Effector memory CD8-positive, alpha-beta T cell (primary cell): ENCODE measurements at places on chromosomes 16 and 17.

- no peak for DNase-seq
These were observed 25.1 kb upstream of the EIF1 start for GRCh38 chr17:41663451-41664171.

DNA sequence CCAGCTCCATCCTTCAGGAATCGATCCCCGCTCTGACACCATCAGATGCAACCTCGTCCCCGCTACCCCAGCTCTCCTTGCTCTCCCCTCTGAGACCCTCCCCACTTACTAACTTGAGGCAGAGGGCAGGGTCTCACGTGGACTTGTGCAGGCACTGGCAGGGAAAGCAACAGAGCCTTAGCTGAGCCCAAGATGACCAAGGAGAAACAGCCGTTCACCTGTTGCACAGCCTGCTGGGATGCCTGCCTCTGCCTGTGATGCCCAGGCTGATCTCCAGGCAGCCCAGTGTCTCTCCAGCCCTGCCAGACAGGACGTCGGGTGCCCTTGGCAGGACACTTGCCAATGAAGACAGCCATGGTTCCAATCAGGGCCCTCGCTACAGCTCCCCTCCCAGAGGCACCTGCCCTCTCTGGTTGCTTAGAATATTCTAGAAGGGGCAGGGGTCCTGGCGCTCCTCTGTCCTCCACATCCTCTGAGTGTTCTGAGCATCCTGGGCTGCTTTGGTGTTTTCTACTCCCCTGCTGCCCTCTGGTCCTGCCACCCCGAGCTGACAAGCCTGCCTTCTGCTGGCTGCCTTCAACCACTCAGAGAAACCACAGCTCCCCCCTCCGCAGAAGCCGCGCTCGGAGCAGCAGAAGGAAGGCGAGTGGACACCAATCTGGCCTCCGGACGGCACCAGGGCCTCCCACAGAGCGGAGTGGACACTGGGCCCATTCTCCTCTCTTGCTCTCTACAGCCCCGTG lies 6.7 kb downstream of the CEP295NL start:
- DNase-seq = no peak

DNA sequence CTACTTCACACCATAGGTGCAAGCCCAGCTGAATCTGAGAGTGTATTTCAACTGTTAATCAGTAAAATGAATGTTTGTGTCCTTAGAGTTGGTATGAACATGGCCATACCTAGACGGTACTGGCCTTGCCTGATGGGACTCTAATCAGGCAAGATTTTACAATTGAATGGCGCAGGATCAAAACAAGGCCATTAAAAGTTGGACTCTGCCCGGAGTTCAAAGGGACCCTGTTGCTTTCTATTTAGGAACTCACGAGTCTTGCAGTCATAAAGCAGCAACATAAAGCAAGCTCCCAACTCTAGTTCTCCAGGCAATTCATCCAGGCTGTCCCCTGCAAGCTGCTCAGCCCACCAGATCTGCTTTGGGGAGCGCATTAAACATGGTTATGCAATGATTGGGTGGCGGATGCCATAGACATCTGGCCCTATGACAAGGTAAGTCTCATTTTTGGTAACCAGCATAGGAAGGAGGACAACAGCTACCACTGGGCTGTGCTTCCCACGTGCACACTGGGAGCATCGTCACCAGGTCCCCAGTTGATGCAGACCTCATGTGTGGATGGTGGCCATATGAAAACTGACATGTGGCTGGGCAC lies 8.8 kb downstream of the TMEM186 start:
- no peak for DNase-seq

- no peak for DNase-seq
These were observed 8.1 kb downstream of the METTL16 start for GRCh38 chr17:2503627-2504026.

DNA sequence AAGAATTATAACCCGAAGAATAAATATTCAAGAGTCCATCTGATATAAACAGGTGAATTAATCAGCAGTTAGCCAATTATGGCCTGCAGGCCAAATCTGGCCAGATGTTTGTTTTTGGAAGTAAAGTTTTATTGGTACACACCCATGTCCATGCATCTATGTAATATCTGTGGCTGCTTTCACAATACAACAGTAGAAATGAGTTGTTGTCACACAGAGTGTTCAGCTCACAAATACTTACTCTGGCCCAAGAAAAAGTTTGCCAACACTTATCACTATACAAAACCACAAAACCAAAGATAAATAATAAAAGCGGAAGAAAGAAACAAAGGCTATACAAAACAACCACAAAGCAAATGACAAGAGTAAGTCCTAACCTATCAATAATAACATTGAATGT lies 109.4 kb downstream of the CDYL2 start:
- DNase-seq = no peak

GRCh38 chr16:1961651-1962067 lies 2.3 kb downstream of the NDUFB10 start:
- DNase-seq = no peak

GRCh38 chr16:78570399-78571141 lies 471.1 kb downstream of the WWOX start:
- no peak for DNase-seq

- no peak for DNase-seq
These were observed 144.8 kb downstream of the KCNJ2 start for GRCh38 chr17:70314096-70314495.

DNA sequence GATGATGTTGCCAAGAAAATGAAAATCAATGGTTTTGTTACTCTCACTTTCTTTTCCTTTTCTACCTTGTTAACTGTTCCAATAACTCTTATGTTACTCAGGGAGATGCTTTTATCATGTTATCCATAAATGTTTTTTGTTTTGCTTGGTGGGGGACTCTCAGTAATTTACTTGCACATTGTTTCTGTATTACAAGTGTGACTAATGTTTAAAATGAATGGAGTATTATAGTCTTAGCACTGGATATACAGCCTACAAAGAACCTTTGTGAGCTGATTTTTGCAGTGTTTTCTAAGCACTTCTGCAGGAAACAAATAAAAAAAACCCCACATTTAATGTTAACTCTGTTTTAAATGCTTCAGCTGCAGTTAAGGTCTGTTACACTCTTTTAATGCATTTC lies 12.1 kb downstream of the VMP1 start:
- DNase-seq = no peak

DNA sequence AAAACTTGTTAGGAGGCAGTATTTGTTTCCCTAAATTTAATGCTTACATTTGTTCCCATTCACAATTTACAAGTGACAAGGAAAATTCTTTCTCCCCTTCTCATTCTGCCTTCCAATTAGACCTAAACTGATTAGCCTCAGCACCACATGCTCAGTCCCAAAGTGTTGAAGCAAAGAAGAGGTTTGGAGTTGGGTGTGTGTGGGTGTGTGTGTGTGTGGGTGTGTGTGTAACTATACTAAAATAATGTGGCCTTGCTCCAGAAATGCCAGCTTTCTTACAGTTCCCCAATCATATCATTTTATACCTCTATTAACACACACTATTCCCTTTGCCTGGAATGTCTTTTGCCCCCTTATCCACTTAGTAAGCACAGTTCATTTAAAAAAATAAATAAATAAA lies 6.9 kb upstream of the UTP6 start:
- no peak for DNase-seq

GRCh38 chr16:74617206-74617788 lies 10.4 kb upstream of the GLG1 start:
- no peak for DNase-seq

GRCh38 chr17:82114447-82114846 lies 16.4 kb upstream of the FASN start:
- DNase-seq = no peak

DNA sequence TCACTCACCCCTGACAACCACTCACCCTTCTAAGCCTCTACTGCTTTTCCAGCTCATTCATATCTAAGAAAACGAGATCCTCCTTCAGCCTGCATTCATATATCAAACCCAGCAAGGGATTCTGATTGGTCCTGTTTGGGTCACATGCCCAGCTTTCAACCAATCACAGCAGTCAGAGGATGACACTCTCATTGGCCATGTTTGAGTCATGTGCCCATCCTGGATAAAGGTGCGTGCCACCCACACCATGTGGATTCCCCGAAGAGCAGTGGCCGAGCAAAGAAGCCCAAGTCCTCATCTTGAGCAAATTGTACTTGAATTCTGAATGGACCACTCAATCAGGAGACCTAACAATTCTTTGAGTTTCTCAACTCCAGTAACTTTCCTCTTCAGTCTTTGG lies 45.0 kb downstream of the SCNN1G start:
- no peak for DNase-seq

GRCh38 chr17:15432807-15433611 lies 34.4 kb downstream of the CDRT4 start:
- no peak for DNase-seq
